Osteoblast (primary cell): ENCODE measurements at places on chromosomes 2 and 18. TPM values are rescaled to one million over a fixed set of nuclear protein-coding genes. Genes with fewer than 3 reads are reported as not detected.

DNA sequence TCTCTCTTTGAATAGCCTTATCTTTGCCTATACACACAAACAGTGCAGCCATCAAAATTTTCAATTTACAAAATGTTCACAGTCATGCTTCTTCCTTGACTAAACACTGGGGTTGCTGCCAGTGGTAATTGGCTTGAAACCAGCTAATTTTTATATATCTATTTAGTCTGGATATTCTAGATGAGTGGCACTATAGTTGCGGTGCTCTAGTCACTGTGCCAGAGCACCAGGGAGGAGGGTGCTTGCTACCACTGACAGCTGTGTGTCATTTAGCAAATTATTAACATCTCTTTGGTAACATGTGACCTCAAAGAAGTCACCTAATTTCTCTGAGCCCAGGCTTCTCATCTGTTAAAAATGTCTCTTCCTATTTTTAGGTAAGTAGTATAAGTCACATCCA is 130.4 kb downstream of the MEIS1 start:
- DNase-seq, result no peak

DNA sequence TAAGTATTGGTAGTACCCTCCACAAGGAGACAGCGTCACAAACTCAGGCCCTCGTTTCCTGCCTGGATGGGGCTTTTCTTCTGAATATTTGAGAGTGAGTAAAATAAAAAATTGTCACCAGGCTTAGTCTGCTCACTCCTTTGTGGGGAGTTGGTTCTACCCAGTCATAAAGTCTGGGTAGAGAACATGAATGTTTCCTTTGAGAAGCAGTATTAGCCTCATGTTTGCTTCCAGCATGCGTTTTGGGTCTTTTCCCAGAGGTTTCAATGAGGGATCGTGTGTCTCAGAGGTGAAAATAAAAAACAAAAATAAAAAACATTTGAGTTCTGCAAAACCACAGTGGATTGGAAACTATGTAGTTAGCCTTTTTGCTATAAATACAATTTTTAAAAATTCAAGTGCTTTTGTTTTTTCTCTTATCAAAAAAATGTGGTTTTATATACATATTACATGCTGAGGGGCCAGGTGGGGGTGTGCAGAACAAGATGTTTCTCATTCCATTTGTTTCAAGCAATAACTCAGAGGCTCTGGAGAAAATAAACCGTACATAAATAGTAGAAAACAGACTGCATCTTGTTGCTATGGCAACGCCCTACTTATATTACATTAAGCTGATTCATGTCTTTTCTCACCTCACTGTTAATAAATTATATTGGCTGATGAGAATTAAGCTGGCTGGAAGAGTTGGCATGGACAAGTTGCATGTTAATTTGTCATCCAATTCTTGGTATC is 225.4 kb upstream of the FBXO11 start:
- peak; percentile 87 for DNase-seq

- no peak for DNase-seq
Observed at GRCh38 chr18:36620788-36621187, 208.0 kb downstream of the TPGS2 start.

Gene ADD2
- not detected in 2 replicates for total RNA-seq

Gene LYG2
- total RNA-seq, result not detected in 2 replicates

DNA sequence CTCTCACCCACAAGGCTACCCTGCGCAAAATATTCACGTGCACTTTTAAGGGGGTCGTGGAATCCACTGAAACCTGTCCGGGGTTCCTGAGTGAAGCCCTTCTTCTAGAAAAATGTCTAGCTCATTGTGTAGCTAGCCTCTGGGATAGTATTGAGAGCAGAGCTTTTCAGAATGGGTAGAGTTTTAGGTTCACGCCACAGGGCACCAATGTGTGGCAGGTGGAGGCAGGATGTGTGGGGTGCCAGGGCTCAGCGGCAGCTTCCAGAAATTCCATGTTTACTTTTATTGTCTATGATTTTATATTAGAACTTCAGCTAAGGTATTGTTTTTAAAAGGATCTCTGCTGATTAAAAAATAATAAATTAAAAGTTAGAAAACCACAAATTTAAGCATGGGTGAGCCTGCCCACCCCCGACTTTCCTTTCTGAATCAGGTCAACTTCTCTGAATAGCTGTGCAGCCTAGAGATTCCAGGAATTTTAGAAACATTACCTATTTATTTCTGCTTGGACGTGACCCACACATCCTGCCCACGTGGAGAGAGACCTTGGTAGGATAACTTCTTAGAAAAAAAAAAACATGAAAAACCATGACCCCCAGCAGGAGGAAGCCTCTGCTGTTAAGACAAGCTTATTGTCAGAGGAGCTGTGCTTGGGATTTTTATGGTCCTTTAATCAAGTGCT is 163.7 kb downstream of the CTIF start:
- DNase-seq, result no peak

Gene FLACC1
- total RNA-seq, result 0.72 and 1.5 TPM in 2 replicates

DNA sequence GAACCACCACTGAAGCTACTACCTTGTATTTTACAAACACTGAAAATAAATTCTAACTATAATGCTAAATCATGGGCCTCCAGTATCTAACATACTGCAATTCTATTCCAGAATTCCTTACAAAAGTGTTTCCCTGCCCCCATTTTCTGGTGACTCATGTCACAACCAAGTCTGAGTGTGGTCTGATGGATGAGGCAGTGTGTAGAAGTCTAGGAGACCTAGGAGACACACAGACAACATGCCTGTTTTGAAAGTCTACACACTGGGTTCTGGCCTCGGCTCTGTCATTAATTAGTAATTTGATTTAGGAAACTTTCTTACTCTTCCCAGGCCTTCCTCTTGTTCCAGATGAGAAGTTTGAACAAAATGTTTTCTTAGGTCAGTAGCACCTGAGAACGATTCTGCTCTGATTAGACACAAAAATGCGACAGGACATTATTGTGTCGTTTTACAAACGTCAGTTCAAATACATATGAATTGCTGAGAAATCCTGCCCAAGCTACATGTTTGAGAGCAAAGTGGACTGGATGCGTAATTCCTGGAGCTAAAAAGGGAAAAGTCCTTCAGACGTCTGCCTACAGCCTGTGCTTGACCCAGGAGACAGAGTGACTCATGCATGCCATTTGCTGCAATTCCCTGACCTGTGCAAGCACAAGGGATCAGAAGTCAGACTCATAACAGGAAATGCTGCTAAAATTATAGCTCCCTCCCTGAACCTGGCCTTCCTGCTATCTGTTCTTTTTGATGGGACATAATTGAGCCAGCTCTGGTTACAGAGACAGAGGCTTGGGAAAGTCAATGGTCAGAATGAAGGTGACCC is 494.4 kb downstream of the SOX11 start:
- no peak for DNase-seq

- no peak for DNase-seq
Observed at GRCh38 chr18:79197531-79197930, 128.3 kb downstream of the ATP9B start.

DNA sequence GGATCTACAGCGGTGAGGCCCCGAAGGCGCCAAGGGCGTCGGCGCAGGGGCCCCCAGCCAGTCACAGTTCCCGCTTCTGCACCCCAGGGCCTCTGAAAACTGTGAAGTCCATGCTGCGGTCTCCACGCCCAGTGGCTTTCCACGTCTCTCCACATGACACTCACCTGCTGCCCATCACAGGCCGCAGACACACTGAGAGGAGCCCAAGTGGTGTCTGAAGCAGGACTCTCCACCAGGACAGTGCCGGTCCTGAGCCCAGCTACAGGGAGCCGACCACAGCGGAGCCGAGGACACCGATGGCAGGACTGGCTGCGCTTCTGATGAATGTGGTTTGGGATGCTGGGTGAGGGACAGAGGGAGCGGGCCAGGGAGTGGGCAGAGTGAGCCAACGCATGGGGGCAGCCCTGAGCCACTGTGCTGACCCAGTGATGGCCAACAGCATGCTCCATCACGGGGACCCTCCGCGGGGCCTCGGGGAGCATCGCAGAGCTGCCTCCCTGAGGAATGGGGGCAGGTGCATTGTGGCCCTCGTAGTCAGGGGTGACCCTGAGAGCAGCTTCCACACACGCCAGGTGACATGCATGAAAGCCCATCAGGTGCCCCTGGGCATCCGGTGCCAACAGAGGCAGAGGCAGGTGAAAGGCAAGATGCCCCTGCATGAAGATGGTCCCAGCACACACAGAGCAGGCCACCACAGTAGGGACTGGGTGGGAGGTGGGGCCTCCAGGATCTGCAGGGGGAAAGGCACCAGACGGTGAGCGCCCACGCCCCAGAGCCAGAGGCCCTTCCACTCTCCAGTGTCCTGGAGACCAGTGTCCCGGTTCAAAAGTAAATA is 116.6 kb downstream of the HDAC4 start:
- DNase-seq, result no peak

GRCh38 chr2:229195346-229195947 is 75.6 kb downstream of the PID1 start:
- DNase-seq, result no peak

DNA sequence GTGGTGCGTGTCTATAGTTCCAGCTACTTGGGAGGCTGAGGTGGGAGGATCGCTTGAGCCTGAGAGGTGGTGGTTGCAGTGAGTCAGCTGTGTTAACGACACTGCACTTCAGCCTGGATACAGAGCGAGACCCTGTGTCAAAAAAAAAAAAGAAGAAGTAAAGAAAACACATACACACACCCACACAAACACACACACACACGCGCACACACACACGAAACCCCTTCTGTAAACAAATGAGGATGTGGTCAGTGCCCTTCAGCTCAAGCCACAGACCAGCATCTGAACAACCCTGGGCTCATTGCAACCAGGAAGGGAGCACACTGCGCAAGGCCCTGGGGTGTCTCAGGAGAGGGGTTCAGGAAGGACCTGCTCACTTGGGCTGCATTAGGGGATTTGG is 47.9 kb upstream of the KCNF1 start:
- DNase-seq, result peak; percentile 62

Gene ZNF804A
- under 0.01 TPM in 1 of 2 replicates, not detected in the other for total RNA-seq

Gene SULT1C2
- 0.36 and 1.2 TPM in 2 replicates for total RNA-seq

DNA sequence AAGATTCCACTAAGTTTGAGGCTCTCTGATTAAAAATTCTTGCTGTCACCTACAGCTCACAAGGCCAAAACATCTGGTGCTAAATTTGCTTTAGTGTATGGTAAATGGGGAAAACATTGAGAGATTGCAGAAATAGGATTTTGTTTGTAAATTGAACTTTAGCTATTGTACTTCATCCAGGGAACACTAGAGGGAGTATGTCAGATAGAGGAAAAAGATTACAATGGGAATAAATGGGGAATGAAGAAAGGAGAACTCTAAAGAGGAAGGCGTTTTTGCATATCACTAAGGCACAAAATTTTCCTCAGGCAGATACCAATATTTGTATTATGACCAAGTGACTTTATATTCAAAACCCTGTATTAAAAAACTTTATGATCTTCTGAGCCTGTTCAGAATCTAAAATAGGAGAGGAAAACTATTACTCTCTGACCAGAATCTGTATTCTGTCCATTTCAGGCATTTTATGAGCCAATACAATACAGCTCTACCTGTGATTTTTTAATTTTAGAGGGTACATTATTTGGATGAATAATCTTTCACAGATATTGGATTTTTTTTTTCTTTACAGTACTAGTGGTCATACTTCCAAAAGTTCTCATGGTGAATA is 52.3 kb upstream of the ITGB6 start:
- no peak for DNase-seq
